Uterus (tissue), 4 donors: ENCODE measurements at places on chromosomes 6 and 20. TPM values are rescaled to one million over a fixed set of nuclear protein-coding genes. Genes with fewer than 3 reads are reported as not detected.

Gene CHRNA4
- not detected for total RNA-seq

DNA sequence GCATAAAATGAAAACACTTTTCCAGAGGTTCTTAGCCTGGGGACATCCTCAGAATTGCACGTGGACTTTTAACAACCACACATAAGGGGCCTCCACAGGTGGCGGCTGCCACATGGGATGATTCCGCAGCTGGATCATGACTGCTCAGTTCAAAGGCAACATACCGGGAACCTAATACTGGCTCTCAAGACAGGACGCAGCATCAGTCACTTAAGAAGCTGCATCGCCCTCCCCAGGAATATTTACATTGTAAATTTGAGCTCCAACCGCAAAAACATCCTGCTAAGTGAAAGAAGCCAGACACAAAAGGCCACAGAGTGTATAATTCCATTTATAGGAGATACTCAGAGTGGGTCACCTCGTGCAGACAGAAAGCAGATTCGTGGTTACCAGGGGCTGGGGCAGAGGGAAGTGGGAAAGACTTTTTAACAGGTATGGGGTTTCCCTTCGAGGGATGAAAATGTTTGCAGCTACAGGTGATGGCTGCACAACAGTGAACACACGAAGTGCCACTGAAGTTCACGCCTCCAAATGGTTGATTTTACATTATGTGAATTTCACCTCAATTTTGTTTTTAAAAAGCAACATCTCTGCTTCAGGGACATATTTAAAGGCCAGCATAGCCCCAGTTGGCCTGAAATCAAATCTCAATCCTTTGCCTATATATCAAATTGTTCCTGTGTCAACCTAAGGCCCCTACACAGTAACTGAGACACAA lies 141.5 kb downstream of the BMP7 start:
- H3K36me3 ChIP-seq = no peaks in the 10 kb centered on the region
- no peak for DNase-seq
- no peaks in the 10 kb centered on the region for H3K4me1 ChIP-seq
- H3K27ac ChIP-seq = no peak overlapping the region

GRCh38 chr20:54292185-54292584 lies 84.3 kb downstream of the PFDN4 start:
- H3K27ac ChIP-seq = no peak overlapping the region
- DNase-seq = no peak
- H3K27me3 ChIP-seq = no peaks in the 10 kb centered on the region
- H3K4me3 ChIP-seq = no peak overlapping the region
- no peaks in the 10 kb centered on the region for H3K4me1 ChIP-seq

DNA sequence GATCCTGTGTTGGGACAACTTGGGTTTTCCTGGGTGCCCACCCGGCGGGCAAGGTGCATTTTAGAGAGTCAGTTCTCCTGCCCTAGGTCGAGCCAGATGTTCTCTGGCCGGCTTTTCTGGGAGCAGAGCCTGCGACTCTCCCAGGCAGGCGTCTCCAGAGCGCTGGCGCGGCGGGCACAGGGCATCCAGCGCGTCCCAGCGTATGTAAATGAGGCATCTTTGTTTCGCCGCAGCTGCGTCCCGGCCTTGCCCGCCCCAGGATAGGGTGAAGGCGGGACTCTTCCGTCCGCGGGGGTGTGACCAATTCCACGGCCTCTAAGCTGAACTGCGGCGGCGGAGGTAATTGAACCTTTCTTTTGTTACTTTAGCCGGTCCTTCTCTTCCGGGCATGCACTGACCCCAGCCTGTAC lies 9.1 kb downstream of the GRIK2 start:
- H3K27ac ChIP-seq = no peak overlapping the region
- H3K36me3 ChIP-seq = no peaks in the 10 kb centered on the region
- DNase-seq = no peak
- H3K27me3 ChIP-seq = no peaks in the 10 kb centered on the region
- H3K4me1 ChIP-seq = no peaks in the 10 kb centered on the region

- DNase-seq = no peak
- no peaks in the 10 kb centered on the region for H3K27me3 ChIP-seq
- H3K27ac ChIP-seq = no peak overlapping the region
- H3K4me3 ChIP-seq = no peak overlapping the region
- no peaks in the 10 kb centered on the region for H3K4me1 ChIP-seq
- no peaks in the 10 kb centered on the region for H3K36me3 ChIP-seq
These were observed 6.8 kb upstream of the RIPK1 start for GRCh38 chr6:3061501-3061941.

- DNase-seq = no peak
- H3K27ac ChIP-seq = no peak overlapping the region
- H3K36me3 ChIP-seq = no peaks in the 10 kb centered on the region
- H3K27me3 ChIP-seq = no peaks in the 10 kb centered on the region
These were observed 27.4 kb upstream of the ABT1 start for GRCh38 chr6:26569433-26569764.

DNA sequence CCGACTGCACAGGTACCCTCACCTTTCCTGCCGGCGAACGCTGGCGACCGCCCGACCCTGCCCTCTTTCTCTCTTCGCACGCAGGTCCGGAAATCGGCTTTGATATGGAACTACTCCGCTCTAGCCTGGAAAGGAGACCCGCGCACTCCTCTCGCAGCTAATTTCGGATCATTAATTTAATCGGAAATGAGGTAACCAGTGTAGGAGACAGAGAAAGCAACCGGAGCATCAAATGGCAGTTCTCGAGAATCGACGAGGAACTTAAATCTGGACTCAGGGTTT lies 949 bp upstream of the ATXN1 start:
- H3K27me3 ChIP-seq = no peaks in the 10 kb centered on the region
- peak overlapping the region; percentile 97 for H3K4me3 ChIP-seq
- H3K4me1 ChIP-seq = no peaks in the 10 kb centered on the region
- H3K27ac ChIP-seq = peak overlapping the region; percentile 98
- DNase-seq = no peak

DNA sequence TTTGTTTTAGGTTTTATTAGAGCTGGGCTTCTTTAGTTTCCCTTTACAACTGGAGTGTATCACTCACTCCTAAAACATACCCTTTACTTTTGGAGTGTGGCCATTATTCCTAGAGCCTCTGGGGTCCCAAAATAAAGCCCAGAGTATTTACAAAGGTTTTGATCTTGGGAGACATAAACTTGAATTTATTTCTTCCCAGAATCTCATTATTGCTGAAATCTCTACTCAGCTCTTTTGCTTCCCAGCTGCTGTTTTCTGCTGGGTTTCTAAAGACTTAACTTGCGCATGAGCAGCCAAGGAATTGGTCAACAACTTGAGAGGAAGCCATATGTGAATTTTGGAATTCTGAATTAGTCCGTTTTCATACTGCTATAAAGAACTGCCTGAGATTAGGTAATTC lies 94.5 kb upstream of the NRSN1 start:
- H3K27me3 ChIP-seq = no peaks in the 10 kb centered on the region
- H3K36me3 ChIP-seq = no peaks in the 10 kb centered on the region

Gene NKX2-2
- total RNA-seq = not detected

Gene CDH22
- 0.48 TPM for total RNA-seq

Gene LINC00237
- not detected for total RNA-seq

GRCh38 chr6:134813146-134813545 lies 136.8 kb downstream of the ALDH8A1 start:
- no peak overlapping the region for H3K4me3 ChIP-seq
- no peaks in the 10 kb centered on the region for H3K36me3 ChIP-seq
- DNase-seq = no peak
- no peak overlapping the region for H3K27ac ChIP-seq

GRCh38 chr20:57212534-57213276 lies 53.7 kb downstream of the BMP7 start:
- no peak overlapping the region for H3K4me3 ChIP-seq
- H3K4me1 ChIP-seq = no peaks in the 10 kb centered on the region
- H3K27me3 ChIP-seq = no peaks in the 10 kb centered on the region
- no peaks in the 10 kb centered on the region for H3K36me3 ChIP-seq

Gene RBM24
- total RNA-seq = 15.0 TPM

DNA sequence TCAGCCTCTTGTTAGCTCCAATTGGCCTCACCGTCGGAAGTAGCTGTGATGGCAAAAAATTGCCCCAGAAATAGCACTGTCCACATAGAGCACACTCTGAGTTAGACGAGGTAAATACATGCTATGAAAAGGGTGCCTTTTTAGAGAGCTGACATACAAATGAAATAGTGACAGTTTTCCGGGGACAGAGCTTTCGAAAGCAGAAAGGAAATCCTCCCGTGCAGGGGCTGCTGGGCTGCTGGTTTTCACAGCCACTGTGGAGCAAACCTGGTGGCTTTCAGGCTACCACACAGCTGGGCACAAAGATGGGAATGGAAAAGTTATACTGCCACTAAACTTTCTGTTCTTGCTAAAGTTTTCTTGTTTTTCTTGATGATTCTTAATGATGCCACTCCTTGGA lies 8.3 kb downstream of the SLPI start:
- no peaks in the 10 kb centered on the region for H3K27me3 ChIP-seq
- H3K36me3 ChIP-seq = no peaks in the 10 kb centered on the region
- H3K27ac ChIP-seq = no peak overlapping the region
- H3K4me1 ChIP-seq = no peaks in the 10 kb centered on the region
- no peak overlapping the region for H3K4me3 ChIP-seq

GRCh38 chr20:4830696-4831095 lies 109.0 kb downstream of the PRND start:
- peaks cover 5% of the 10 kb centered on the region for H3K4me1 ChIP-seq
- H3K27me3 ChIP-seq = no peaks in the 10 kb centered on the region
- no peak overlapping the region for H3K27ac ChIP-seq
- no peak overlapping the region for H3K4me3 ChIP-seq

DNA sequence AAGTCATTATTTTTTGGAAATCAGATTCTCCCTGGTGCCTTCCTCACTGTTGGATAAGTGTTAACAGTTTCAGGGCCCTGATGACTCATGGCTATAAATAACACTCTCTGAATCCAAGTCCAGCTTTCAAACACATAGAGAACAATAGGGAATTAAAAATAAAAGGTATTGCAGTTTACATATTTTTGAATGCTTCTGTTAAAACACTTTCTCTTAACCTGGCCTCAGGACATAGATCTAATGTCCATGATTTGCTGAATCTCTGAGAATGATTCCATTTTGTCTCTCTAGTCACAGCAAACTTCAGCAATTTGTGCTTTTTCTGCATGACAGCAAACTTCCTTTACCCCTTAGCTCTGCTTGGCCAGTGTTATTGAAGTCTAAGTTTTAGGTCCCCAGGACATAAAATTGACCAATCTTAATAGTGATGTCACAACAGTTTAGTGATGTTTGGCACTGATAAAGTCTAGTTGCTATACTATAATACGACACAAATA lies 1192.4 kb upstream of the CITED2 start:
- H3K4me3 ChIP-seq = no peak overlapping the region
- H3K27me3 ChIP-seq = no peaks in the 10 kb centered on the region
- no peaks in the 10 kb centered on the region for H3K36me3 ChIP-seq
